ENCODE measurements at places on chromosomes 11 and 22.

DNA sequence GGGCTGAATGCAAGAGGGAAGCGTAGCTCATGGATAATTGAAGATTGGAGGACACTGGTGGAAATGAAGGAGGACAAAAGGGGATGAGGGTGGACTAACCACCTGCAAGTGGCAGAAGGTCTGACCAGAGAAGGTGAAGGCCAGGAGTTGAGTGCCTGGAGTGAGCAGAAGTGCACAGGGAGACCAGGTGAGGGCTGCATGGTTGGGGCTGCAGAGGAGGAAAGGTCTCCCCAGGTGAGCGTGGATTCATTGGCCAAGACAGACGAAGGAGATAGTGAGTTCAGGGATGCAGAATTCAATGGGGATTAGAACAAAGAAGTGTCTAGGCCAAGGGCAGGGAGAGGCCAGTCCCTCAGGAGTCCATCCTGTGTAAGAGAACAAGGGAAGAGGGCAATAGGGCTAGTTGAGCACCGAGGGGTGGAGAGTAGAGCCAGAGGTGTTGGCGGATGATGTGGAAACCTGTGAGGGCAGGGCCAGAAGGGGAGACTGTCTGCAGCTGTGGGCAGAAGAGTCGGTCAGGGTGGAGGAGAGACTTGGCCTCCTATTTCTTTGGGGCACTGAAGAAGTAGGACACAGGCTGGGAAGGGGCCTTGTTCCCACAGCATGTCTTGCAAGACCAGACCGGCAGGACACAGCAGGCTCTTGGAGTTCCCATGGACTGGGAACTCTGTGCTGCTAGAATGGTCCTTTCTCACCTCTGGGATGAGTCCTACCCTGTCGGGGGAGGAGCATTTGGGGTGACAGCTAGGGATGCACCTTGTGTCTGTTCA, 6.7 kb downstream of the TRIM29 start:
- no peak for DNase-seq

GRCh38 chr11:72347691-72348090, 86.6 kb downstream of the CLPB start:
- no peak for DNase-seq

DNA sequence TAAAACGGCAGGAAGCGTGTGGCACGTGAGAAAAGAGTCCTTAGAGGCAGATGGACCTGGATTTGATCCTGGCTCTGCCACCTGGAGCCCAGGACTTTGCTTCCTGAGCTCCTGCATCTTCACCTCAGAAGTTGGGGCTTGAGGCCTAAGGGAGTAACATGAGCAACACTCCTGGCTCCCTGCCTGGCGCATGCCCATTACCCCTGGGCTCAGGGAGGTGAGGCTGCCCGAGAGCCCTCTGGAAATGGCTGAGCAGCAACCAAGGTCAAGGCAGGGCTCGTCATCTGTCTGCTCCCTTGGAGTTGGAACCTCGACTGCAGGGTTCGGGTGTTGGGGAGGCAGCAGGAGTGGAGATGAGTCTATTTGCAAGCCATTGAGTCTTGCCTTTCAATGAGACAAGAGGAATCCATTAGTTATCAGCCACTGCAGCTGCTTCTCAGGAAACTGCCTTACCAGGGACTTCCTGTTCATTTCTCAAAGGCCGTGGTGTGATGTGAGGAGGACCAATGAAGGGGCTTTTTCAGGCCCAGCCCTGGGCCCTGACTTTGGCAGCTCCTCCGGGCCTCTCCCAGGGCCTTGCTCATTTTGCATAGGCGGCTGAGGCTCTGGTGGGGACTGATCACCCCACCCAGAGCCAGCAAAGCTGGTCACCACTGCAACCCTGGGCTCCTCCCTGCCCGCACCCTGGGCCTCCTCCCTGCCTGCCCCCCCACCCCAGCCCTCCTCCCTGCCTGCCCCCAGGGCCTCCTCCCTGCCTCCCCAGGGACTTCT, 6.4 kb downstream of the FADS2 start:
- DNase-seq = no peak

DNA sequence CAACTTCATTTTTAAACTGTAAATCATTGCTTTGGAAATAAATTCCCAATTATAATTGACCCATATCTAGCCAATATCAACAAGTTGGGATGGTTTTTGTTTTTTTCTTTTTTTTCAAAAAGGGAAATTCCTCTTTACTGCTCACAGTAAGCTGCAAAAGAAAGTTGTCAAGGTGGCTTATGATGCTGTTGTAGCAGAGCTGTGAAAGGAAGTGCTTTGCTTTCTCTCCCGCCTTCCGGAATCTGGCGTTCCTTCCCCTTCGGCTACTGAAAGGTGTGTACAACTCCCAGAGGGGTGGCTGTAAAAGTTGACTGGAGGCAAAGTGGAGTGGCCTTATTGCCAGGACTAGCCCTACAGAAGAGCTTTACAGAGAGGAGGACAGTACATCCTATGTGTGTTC, 16.2 kb upstream of the ADSL start:
- no peak for DNase-seq

DNA sequence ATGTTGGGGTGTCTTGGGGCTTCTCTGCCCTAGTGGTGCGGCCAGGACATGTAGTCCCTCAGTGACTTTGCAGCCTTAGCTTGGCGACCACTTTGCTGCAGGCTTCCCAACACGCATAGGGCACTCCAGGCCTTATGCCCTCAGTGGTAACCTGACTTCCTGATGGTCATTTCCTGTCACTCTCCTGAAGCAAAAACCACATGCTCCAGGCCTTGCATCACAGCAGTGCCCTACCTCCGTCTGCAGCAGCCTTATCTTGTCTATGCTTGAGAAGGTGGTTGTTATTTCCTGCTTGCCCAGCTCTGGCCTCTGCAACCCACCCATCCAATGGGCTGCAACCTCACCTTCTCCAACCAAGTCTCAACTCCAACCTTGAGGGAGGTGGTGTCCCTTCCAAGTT, 33.4 kb upstream of the PISD start:
- DNase-seq = no peak

- DNase-seq = no peak
Measured at GRCh38 chr11:98564233-98564632, 456.5 kb upstream of the CNTN5 start.

- no peak for DNase-seq
Measured at GRCh38 chr11:130247319-130247718, 67.4 kb downstream of the ZBTB44 start.

GRCh38 chr22:38033522-38034277, 23.5 kb upstream of the PICK1 start:
- DNase-seq = no peak

DNA sequence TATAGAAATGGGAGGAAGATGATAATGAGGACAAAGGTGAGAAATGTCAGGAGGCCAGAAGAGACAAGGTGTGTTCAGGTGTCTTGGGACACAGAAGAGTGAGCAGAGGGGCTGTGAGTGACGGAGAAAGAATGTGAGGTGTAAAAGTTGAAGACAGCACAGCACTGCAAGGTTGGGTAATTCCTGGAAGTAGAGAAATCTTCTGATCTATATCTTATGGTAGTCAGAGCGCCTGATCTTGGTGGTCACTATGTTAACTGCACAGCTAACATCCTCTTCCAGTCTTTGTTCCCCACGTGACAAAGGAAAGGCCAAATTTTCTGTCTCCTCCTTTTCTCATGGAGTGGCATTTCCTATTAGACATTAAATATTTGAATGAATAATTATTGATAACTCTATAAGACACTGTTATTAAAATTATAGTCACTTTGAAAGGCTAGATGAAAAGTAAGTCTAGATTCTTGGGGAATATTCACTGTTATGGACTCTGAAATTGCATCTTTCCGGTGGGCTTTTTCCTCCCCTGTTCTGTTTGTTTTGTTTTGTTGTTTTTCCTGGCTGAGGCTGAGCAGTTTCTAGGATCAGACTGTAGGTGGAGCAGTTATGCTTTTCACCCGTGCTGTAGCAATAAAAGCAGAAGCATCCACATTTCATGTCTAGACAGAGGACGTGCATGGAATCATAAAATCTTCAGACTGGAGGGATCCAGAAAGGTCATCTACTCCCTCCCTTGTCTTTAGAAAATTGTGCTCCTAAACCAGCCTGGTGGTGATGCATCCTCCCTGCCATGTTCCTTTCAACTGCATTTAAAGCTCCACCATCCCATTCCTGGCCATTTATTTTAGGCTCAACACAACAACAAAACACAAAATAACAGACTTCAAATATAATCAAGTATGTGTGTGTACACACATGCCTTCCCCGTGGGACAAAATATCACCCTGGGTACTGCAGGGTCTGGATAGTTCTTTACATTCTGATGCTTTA, 26.6 kb downstream of the SC5D start:
- DNase-seq = no peak

- DNase-seq = no peak
Measured at GRCh38 chr11:66228521-66228920, 39.9 kb upstream of the RAB1B start.

DNA sequence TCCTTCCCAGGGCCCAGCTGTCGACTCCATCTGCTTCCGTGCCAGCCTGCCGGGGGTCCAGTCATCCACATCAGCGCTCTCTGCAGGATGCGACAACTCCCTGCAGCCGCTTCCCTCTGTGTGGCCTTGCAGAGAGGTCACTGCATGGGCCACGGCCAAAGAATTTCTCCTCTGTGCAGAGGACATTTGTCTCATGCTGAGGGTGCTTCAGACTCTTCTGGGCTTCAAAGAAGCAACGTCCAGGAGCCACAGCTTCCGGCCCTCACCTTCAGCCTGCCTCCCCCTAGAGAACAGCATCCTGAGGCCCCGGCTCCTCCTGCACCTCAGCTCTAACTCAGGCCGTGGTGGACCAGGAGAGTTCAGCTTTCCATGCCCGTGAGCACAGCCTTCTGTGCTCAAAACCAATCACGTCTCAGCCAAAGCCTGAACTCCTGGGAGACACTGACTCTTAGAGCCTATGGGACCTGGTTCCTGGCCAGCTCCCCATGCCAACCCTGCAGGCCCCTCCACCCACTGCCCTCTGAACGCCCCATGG, 258.9 kb downstream of the BRD1 start:
- DNase-seq = no peak

- no peak for DNase-seq
Measured at GRCh38 chr22:40202225-40202944, 24.7 kb downstream of the TNRC6B start.

GRCh38 chr11:127412722-127413380, 412.3 kb upstream of the KIRREL3 start:
- DNase-seq = no peak

GRCh38 chr22:45159652-45160462, 3.9 kb upstream of the NUP50 start:
- DNase-seq = no peak

DNA sequence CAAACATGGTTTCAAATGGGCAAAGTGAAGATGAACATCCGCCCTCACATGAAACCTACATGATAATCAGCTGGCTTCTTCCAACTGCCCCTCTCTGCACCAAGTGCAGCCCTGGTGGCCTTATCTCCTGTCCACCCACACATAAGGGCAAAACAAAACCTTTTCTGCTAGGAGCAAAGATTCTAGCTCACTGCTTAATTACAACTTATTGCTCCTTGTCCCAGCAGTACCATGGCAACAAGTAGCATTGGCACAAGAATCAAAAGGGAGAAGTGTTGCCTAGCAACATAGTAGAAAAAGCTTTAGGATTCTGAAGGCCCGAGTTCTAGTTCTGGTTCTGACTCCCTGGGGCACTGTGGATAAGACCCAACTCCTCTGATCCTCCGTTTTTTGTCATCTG, 68.7 kb upstream of the BMAL1 start:
- DNase-seq = no peak

DNA sequence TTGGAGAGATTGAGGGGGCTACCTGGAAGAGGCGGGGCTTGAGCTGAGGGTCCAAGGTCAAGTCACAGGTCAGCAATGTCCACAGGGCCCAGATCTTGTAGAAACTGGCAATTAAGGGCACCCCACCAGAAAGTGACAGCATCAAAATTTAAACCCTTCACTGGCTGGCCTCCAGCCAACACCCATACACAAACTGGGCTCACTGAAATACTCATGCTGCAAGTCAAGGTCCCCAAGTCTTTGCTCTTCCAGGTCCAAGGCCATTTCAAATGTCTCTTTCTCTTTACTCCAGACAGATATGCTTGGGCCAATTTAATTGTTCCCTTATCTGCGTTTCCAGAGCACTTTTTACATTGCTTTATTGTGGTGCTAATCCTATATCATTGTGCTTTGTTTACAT, 36.4 kb downstream of the LMO2 start:
- no peak for DNase-seq

- no peak for DNase-seq
Measured at GRCh38 chr11:65855927-65856363, 2.0 kb downstream of the CFL1 start.

DNA sequence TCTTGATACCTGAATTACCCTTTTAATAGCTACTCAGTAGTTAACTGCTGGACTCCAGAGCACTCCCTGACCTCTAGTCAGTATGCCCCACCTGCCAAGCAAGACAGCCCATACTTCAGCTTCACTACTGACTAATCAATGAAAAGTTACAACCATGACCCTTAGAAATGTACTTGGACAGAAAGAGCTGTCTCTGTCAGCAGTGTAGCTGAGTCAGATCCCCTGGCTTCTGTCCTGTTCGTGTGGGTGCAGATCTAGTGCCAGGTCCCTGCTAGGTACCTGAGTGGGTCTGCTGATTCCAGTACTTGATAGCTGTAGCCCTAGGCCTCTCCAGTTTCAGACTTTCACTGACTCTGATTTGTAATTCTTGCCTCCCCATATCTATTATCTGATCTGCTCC, 265.8 kb upstream of the POU2AF2 start:
- DNase-seq = no peak

DNA sequence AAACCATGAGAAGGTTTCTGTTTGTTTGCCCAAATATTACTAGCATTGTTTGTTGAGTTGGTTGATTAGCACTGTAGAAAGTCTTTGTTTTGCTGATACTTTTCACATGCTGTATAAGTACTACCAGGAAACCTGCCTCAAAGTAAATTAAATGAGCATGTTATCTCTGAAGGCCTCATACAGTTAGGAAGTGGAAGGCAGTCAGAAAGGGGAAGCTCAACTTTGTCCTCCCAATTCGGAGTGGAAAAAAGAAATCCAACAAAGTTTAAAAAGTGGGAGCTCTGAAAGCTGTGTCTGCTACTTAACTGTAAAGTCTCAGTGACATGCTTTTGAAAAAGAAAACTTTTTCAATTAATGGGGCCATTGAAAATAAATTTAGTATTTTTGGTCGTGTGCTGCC, 188.3 kb upstream of the BLID start:
- no peak for DNase-seq

DNA sequence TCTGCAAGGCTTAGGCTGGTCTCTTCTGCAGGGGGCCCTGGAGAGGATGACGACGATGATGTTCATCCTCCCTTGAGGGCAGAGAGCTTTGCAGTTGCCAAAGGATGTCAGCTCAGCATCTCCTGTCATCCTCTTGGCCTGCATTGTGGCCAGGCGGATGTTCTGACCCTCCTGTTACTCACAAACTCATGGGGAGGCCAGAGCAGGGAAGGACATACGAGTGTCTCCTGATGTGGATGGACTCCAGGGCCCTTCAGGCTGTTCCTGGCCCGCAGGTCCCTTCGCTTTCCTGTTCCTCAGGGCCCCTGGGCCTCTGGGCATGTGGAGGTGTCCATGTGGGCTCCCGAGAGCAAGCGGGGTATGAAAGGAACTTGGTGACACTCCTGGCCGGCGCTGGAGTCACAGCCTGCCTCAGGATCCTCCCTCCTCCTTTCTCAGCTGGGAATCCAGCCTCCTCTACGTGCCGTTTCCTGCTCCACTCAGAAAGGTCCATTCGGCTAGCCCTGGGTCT, 8.5 kb downstream of the ADORA2A start:
- no peak for DNase-seq

GRCh38 chr11:121225382-121225781, 67.2 kb upstream of the SC5D start:
- no peak for DNase-seq

- no peak for DNase-seq
Measured at GRCh38 chr11:3803726-3804495, 4.4 kb upstream of the PGAP2 start.

All from stimulated activated CD8-positive, alpha-beta memory T cell treated with anti-CD3 and anti-CD28 coated beads, Interleukin-7, amount 100 ng/mL, for 1 hour (primary cell).